Psoas muscle (tissue), 8 donors: ENCODE measurements at places on chromosomes 11 and 22.

GRCh38 chr11:46554213-46555147 is 39.3 kb downstream of the AMBRA1 start:
- no peak for DNase-seq

DNA sequence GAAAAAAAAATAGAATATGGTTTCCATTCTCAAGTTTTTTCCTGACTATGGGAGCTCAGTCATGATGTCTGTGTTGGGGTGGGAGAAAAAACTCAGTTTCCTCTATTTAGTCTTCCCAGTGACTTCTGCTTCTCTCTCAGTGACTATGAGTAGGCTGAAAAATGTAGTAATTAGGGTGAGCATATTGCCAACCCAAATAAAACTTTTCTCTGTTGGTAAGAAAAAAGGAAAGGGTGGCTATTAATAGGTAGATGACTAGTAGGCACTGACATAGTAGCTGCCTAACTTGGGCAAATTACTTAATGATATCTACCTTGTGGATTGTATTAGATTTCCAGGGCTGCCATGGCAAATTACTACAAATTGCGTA is 34.2 kb upstream of the BIRC3 start:
- no peak for DNase-seq

- DNase-seq: no peak
Measured at GRCh38 chr11:73314117-73314961, 6.3 kb downstream of the ARHGEF17 start.

- no peak for DNase-seq
Measured at GRCh38 chr22:46770151-46770641, 7.7 kb downstream of the TBC1D22A start.

- peak; percentile 64 for DNase-seq
Measured at GRCh38 chr11:70111269-70112016, 33.3 kb downstream of the ANO1 start.
